ENCODE measurements at places on chromosomes 11 and 22.

GRCh38 chr11:23314162-23314561 lies 453.9 kb upstream of the CCDC179 start:
- no peak for DNase-seq

DNA sequence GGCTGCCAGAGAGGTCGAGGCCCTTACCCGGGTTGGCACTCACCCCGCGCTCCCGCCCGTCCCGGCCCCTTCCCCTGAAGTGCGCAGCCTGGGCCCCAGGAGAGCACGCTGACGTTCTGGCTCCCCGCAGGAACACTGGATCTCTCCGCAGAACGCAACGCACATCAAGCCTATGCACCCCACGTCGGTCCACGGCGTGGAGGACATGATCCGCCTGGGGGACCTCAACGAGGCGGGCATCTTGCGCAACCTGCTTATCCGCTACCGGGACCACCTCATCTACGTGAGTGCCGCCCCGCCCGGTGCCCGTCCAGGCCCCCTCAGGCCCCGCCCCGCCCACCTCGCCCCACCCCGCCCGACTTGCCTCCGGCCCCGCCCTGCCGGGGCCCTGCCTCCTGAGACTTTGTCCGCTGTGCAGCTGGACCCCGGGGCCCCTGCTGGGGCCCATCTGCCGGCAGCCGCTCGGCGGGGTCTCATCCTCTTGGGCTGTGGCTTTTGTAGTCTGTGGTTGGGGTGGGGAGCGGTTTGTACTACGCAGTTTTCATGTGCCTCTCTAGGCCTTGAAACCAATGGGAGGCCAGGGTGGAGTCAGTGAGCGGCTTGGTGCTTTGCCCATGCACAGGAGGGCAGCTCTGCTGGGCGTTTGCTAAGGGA lies 19.7 kb downstream of the MYO7A start:
- no peak for DNase-seq

- no peak for DNase-seq
These were observed 5.4 kb upstream of the NDUFS8 start for GRCh38 chr11:68025047-68025446.

- DNase-seq: no peak
These were observed 324.9 kb upstream of the CCDC90B start for GRCh38 chr11:83611031-83611430.

GRCh38 chr11:36098087-36098486 lies 154.2 kb downstream of the LDLRAD3 start:
- no peak for DNase-seq
